ENCODE measurements at places on chromosomes 16 and 17. TPM values are rescaled to one million over a fixed set of nuclear protein-coding genes. Genes with fewer than 3 reads are reported as not detected.

Gene XAF1
- 16.7 TPM for total RNA-seq

Gene MYL4
- total RNA-seq, result not detected

Gene KRT27
- total RNA-seq, result not detected

Gene CLEC3A
- total RNA-seq, result not detected

Gene SEPTIN12
- total RNA-seq, result not detected

Gene TPSG1
- not detected for total RNA-seq

Gene SLC5A11
- 0.27 TPM for total RNA-seq

Gene PYY
- not detected for total RNA-seq

Gene ALOX12
- not detected for total RNA-seq
